ENCODE measurements at places on chromosomes 1 and 21. TPM values are rescaled to one million over a fixed set of nuclear protein-coding genes. Genes with fewer than 3 reads are reported as not detected.

NID1 gene
- 70.1 TPM for total RNA-seq

GIPC2 gene
- total RNA-seq: 10.7 TPM

CDK11B gene
- 24.0 TPM for total RNA-seq

INPP5B gene
- 32.9 TPM for total RNA-seq

LCK gene
- 10.3 TPM for total RNA-seq

AMY2B gene
- 31.1 TPM for total RNA-seq

DNA sequence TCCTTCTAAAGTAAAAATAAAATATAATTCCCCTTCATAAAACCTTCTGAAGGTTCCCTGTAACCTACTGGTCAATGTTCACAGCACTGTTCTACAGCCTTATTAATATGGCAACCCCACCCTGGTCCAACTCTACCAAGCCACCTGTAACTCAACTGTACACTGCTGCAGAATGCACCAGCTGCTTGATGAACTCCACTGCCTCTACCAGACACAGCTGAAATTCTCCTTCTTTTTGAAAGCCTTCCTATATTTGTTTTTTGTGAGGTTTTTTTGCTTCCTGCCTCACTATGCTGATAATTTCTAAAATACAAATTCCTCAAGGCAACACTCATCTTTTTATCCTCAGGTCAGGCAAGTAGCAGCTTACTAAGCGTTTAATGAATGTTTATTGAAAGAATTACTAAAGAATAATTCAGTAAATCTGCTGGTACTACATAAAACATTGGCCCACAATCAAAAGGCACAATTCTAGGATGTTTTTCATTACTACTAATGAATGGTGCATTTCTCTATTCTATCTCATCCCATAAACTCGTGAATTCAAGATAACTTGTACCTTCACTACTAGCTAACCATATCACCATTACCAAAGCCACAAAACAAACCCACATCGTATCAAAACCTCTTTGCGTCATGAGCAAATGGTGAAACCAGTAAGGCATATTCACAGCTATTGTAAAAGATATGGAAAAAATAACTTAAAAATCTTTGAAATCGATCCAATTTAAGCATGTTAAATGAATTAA is 2.4 kb downstream of the SSX2IP start:
- DNase-seq: no peak
- no peak overlapping the region for H3K27ac ChIP-seq
- H3K4me1 ChIP-seq: no peaks in the 10 kb centered on the region
- H3K36me3 ChIP-seq: no peaks in the 10 kb centered on the region
- peak overlapping the region; percentile 74 for H3K4me3 ChIP-seq

DNA sequence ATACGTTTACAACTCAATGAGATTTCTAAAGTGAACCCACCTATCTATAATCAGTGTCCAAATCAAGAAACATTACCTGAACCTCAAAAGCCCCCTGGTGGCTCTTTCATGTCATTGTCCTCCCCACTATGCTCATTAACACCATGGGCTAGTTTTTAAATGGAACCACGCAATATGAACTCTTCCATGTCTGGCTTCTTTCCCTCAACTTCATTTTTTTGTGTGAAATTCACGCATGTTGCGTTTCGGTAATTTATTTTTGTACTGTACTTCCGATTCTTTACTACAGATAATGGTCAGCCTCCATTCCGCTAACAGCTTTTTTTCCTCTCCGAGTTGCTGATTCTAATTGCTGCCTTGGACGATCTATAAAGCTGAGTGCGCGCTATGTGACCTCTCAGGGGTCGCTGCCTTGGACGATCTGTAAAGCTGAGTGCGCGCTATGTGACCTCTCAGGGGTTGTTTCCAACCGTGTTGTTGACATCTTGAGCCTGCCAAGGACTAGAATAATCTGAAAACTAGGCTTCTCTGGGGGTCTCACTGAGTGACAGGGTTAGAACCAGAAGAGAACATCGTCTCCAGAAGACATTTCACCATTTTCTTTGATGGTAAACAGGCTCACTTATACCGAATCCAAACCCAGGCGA is 1.1 kb upstream of the CACYBP start:
- peak overlapping the region; percentile 99 for H3K27ac ChIP-seq
- peak; percentile 86 for DNase-seq
- no peaks in the 10 kb centered on the region for H3K36me3 ChIP-seq
- peak overlapping the region; percentile 80 for H3K4me3 ChIP-seq
- peaks cover 3% of the 10 kb centered on the region for H3K4me1 ChIP-seq

DNA sequence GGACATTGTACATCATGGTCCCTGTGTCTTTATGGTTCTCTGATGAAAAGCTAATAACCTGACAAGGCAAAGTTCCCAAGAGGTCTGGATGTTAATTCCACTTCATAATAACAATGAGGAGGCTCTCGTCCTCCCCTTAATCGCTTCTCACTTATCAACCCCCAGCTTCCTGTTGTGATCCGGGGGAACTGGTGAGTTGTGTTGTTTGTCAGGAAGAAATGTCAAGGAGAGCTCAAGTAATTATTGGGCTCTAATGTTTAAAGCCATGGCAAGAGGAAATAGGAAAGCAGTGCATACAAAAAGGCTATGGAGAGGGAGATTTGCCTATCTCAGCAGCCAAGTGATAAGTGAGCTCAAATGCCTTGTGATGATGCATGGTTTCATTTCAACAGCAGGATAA is 42.8 kb upstream of the RASAL2 start:
- no peak overlapping the region for H3K27ac ChIP-seq
- H3K36me3 ChIP-seq: no peaks in the 10 kb centered on the region
- H3K27me3 ChIP-seq: no peaks in the 10 kb centered on the region
- no peak for DNase-seq

DNA sequence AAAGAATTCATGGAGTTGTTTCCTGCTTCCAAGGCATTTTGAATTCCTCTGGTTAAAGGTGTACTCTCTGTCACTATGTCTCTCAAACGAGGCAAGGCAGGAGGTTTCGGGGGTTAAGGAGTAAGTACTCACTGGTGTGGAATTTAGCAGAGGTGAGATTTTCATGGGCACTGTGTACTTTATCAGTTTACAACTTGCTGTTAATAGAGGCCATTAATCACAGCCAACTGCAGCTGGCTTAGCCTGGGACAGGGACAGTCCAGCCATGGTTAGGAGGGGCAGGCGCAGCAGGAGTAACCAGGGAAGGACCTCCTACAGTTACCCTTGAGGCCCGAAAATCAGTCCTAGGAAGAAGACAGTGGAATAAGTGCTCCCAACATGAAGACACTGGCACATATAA is 18.1 kb upstream of the TMEM9 start:
- no peaks in the 10 kb centered on the region for H3K27me3 ChIP-seq
- no peak overlapping the region for H3K4me3 ChIP-seq
- no peak overlapping the region for H3K27ac ChIP-seq
- no peak for DNase-seq
- H3K36me3 ChIP-seq: no peaks in the 10 kb centered on the region

- no peaks in the 10 kb centered on the region for H3K27me3 ChIP-seq
- peak; percentile 35 for DNase-seq
- no peaks in the 10 kb centered on the region for H3K36me3 ChIP-seq
- no peak overlapping the region for H3K4me3 ChIP-seq
- H3K27ac ChIP-seq: no peak overlapping the region
Observed at GRCh38 chr21:31347435-31348032, 3.5 kb upstream of the TIAM1 start.

- H3K4me1 ChIP-seq: no peaks in the 10 kb centered on the region
- no peak for DNase-seq
- H3K27me3 ChIP-seq: no peaks in the 10 kb centered on the region
Observed at GRCh38 chr1:69524015-69524414, 43.7 kb upstream of the LRRC7 start.

GRCh38 chr1:116514708-116515525 is 55.9 kb downstream of the CD58 start:
- H3K4me3 ChIP-seq: no peak overlapping the region
- H3K27me3 ChIP-seq: no peaks in the 10 kb centered on the region
- DNase-seq: no peak
- no peak overlapping the region for H3K27ac ChIP-seq
- no peaks in the 10 kb centered on the region for H3K4me1 ChIP-seq
- no peaks in the 10 kb centered on the region for H3K36me3 ChIP-seq

- peak; percentile 85 for DNase-seq
- H3K4me1 ChIP-seq: no peaks in the 10 kb centered on the region
- H3K27me3 ChIP-seq: no peaks in the 10 kb centered on the region
- no peaks in the 10 kb centered on the region for H3K36me3 ChIP-seq
- no peak overlapping the region for H3K4me3 ChIP-seq
Observed at GRCh38 chr1:35715568-35716002, 3.1 kb downstream of the C1orf216 start.

GRCh38 chr1:53155534-53155933 is 13.1 kb upstream of the SLC1A7 start:
- H3K27ac ChIP-seq: no peak overlapping the region
- no peak overlapping the region for H3K4me3 ChIP-seq
- no peaks in the 10 kb centered on the region for H3K36me3 ChIP-seq

All from kidney (tissue), 22 donors.